EL (cell line): ENCODE measurements at places on chromosomes 12 and 14.

GRCh38 chr14:85858634-85859033 lies 328.7 kb downstream of the FLRT2 start:
- DNase-seq = no peak

DNA sequence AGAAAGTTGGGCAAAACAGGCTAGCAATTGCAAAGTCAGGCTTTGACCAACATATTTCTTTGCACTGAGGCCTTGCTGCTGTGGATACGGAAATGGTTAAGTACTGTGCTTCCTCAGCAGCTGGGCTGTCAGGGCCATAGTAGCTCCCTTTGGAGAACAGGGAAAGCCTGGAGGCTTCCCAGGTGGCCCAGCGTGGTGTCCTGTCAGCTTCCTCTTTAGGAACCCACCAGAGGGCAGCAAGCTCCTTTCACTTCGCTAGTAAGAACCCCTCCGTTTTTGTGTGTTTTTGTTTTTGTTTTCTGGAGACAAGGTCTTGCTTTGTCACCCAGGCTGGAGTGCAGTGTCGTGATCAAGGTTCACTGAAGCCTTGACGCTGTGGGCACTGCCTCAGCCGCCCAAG lies 1.7 kb upstream of the CFAP251 start:
- DNase-seq = no peak

GRCh38 chr12:71439362-71439612 lies 311 bp upstream of the LGR5 start:
- DNase-seq = no peak

DNA sequence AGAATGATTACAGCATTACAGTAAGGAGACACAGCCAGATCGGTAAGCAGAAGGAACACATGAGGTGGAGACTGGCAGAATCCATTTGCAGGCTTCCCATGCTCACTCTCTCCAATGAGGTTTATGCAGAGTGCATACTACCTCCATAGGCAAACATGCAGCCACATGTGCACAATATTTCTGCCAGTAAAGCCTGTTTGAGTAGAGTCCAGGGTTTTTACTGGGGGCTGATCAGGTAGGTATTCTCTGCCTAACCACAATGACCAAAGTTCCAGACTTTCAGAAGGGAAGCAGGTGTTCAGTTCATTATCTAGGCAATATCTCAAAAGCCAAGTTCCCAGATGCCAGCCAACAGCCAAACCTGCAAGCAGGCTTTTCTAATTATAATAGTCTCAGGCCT lies 31.1 kb downstream of the INTS13 start:
- no peak for DNase-seq
